ENCODE measurements at places on chromosomes 12 and 14. TPM values are rescaled to one million over a fixed set of nuclear protein-coding genes. Genes with fewer than 3 reads are reported as not detected.

Gene NKX2-1
- not detected for total RNA-seq

Gene HOXC9
- total RNA-seq: 1.5 TPM

Gene GLT8D2
- total RNA-seq: 12.6 TPM

Gene DDX51
- 20.4 TPM for total RNA-seq

Gene FAM90A1
- total RNA-seq: 0.21 TPM

Gene KRT79
- total RNA-seq: not detected

Gene PIWIL1
- total RNA-seq: not detected

Gene CFAP73
- not detected for total RNA-seq

Gene DIO3
- 9.0 TPM for total RNA-seq

Gene KLHL33
- 2.1 TPM for total RNA-seq

Gene BHLHE41
- 2.1 TPM for total RNA-seq

Gene C12orf56
- not detected for total RNA-seq

Gene EID3
- total RNA-seq: 12.0 TPM

Gene PTGDR
- 0.29 TPM for total RNA-seq

Gene IAPP
- total RNA-seq: not detected

Gene GPR162
- total RNA-seq: 0.29 TPM

Gene PLEKHH1
- 5.9 TPM for total RNA-seq

Gene TPH2
- not detected for total RNA-seq

Gene UBE2N
- 102 TPM for total RNA-seq

Gene TGM1
- not detected for total RNA-seq

Gene CD27
- not detected for total RNA-seq

Data from uterus (tissue), 4 donors.